ENCODE measurements at places on chromosomes 4 and X.

GRCh38 chr4:62627141-62627540 is 1427.0 kb downstream of the ADGRL3 start:
- DNase-seq, result no peak

- no peak for DNase-seq
Observed at GRCh38 chrX:23783589-23784469, 856 bp downstream of the SAT1 start.

DNA sequence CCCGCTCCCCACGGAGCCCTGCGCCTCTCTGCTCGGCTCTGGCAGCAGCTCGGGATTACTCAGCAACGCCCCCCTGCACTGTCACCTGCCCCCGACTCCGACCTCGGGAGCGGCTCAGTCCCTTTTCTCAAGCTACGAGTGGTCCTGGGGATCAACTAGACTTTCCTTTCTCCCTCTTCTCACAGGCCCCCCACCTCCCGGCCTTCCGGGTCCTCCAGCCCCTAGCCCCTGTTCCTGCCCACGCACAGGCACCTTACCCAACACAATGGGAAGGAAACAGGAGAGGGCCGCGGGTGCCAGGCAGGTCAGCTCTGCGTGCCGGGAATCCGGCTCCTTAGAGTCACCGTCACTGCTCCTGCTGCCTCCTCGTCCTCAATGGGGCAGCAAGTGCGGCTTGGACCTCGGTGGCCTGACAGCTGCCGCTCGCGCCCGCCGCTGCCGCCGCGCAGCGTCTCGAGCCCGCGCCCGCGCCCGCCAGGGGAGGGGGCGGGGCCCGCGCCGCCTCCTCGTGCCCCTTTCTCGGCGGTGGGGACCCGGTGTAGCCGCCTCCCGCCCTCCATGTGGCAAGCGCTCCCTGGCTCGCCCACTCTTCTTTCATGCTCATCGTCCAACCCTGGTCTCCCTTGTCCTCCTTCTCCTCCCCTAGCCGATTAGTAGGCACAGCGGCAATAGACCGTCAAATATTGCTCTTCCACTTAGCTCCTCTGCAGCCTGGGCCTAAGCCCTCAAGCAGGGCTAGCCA is at the start of gene RAB9B:
TSS of gene RAB9B (minus strand) at position 455 of the 742 bp plus-strand sequence. CDS start 6,473 bp downstream, outside the sequence.
- peak; percentile 47 for DNase-seq

DNA sequence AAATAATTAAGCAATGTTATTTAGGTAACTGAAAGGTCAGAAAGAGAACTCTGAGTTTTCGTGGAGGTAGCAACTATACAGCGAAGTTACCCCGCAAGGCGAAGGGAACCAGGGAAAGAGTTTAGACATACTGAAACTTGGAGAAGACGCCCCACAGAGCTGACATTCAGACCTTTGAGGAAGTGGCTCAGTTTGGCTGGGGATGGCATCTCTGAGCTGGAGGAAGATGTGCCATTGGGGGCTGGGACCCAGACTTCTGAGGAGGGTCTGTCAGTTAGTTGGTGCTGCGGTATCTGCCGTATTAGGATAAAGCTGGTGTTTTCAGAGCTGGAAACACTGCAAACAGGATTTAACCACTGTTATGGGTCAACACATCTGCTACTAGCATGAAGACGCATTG is 156.6 kb downstream of the ANKRD50 start:
- DNase-seq, result no peak

DNA sequence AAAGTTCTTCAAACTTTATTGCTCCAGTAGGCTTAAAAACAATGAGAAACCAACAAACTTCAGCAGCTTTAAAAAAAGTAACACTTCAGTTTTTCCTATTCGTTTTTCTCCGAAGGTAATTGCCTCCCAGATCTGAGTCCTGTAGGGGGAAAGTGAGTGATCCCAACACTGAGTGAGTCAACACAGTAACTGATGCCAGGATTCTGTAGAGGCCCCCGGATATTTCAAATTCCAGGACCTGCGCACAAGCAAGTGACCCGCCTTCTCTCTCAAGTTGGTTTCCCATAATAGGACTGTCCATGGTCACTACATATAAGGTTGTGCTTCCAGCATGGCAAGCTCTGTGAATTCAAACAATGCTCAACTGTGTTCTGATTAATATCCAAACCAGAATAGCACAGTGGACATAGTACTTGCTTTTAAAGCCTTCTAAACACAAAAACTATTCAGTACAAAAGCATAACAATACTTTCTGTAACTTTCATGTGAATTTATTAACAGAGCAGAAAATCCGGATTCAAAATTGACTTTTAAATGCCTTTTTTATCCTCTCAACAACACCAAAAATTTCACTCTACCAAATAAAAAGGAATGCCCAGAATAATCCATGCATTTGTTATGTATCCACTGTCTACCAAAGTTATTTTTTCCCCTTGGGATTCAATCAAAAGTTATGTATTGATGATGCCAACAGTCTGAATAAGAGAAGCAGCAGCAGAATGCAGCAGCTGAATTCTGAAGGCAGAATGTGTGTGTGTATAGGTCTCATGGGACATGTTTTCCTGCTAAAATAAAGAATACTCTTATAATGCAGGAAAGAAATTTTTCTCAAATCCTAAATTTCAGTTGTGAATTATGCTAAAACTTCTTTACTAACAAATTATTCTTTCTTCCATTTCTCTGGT is at the start of gene DMD:
TSS of gene DMD (minus strand) at position 194 of the 905 bp plus-strand sequence. CDS start 237 bp downstream, outside the sequence.
- DNase-seq, result no peak

DNA sequence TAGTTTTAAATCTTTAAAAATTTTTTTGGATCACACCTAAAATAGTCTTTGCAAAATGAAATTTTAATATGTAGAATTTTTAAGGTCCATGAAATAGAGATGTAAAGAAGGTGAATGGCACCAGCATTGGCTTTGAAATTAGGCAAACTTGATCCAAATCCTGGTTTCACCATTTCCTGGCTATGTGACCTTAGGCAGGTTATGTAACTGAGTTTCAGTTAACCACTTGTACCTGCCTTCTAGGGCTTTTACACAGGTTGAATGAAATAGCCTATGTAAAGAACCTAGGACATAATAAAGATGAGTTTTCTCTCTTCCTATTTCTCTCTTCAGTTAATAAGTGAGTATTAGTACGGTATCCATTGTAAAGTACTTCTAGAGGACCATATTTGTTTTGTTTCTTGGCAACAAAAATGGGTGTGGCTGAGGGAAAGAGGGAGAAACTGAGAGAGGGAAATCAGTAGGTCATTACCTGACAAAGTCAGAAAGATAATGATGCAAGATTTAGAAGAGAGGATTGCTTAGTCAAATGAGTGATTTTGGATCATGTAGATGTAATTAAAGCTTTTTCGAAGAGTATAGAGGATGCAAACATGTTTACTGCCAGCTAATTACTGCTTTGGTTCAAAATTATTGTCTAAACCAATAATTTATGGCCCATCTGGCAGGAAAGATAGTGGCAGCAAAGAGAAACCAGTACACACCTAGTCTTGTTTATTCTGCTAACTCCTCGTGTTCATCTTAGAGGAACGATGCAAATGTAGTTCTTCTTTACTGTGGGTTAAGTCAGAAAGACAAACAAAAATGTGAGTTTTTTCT is 81.9 kb downstream of the PDLIM5 start:
- no peak for DNase-seq

DNA sequence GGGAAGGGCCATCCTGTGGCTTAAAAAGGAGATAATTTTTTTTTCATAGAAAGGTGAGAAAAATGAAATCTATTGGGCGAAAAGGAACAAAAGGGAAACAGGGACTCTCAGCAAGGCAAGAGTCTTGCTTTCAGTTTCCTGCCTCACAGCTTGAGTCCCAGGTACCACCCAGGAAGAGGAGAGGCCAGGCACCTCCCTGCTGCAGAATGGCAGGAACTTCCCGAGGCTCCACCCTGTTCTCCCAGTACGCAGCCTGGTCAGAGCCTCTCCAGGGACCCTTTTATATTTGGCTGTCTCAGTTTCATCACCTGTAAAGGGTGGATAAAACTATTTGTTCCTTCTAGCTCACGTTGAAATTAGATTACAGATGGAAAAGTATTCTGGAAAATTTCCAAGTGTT is 33.8 kb downstream of the UCHL1 start:
- no peak for DNase-seq

DNA sequence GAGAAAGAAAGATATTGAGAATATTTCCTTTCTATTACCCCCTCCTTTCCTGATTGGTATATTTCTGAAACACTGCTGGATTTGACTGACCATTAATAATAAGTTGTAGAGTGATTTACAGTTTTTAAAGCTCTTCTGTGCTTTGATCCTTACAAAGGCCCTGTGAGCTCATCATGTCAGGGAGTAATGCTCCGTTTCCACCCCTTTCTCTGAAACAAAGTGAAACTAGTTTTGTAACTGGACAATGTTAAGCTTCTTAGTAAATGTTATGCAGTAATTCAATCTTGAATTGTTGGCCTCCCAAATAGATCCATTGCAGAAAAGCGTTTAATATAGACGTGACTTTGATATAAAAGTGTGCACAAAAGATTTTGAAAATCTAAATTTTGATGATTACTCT is 190.1 kb upstream of the GNPDA2 start:
- no peak for DNase-seq

GRCh38 chr4:3766785-3767569 is 792 bp downstream of the ADRA2C start:
- no peak for DNase-seq

GRCh38 chr4:69058410-69059059 is 37.7 kb upstream of the UGT2B7 start:
- no peak for DNase-seq
